ENCODE measurements at places on chromosomes 2 and 18. TPM values are rescaled to one million over a fixed set of nuclear protein-coding genes. Genes with fewer than 3 reads are reported as not detected.

Gene HRH4
- not detected for total RNA-seq

Gene RSAD2
- total RNA-seq: not detected

Gene PAPOLG
- 12.4 TPM for total RNA-seq

Gene ABCG8
- total RNA-seq: not detected

Gene DPYSL5
- total RNA-seq: not detected

Gene DCDC2C
- total RNA-seq: not detected

Gene FEV
- total RNA-seq: not detected

Gene AGXT
- not detected for total RNA-seq

Gene ANKRD29
- 0.18 TPM for total RNA-seq

Gene LAMA1
- 11.4 TPM for total RNA-seq

Gene UGT1A1
- total RNA-seq: not detected

Gene PSMA8
- not detected for total RNA-seq

Gene ASB18
- not detected for total RNA-seq

Gene RABL2A
- 2.8 TPM for total RNA-seq

Gene TUBA3E
- not detected for total RNA-seq

Gene TXNL1
- 72.2 TPM for total RNA-seq

Gene GBX2
- not detected for total RNA-seq

Gene LIPG
- under 0.01 TPM for total RNA-seq

Gene MYOM1
- total RNA-seq: under 0.01 TPM

Gene RAD51AP2
- total RNA-seq: not detected

Gene RNF144A
- total RNA-seq: 0.28 TPM

Gene MFF
- total RNA-seq: 96.4 TPM

Gene C2orf78
- not detected for total RNA-seq

Gene EGR4
- not detected for total RNA-seq

Gene GCG
- not detected for total RNA-seq

Gene ADAM23
- total RNA-seq: 3.9 TPM

Gene UNC50
- total RNA-seq: 40.3 TPM

Gene C2orf66
- not detected for total RNA-seq

Gene MC2R
- not detected for total RNA-seq

All from IMR-90 (cell line).